ENCODE measurements at places on chromosomes 4 and X. TPM values are rescaled to one million over a fixed set of nuclear protein-coding genes. Genes with fewer than 3 reads are reported as not detected.

DNA sequence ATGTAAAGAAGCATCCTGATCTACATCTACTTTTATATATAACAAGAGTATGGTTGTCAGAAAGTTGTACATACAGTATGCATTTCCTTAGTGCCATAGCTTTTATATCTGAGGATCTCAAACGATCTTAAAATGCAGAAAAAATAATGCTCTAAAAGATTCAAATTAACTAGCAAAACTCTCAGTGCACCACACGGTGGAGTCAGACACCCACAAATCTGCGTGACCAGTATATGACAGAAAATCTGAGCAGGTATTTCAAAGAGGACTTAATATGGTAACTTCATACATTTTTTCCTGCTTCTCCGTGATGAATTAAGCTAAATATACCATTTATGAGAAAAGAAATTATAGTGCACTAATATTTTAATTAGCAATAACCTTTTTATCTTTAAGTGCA is 803.0 kb downstream of the DMD start:
- DNase-seq, result no peak

GRCh38 chr4:30716681-30717207 is 3.4 kb upstream of the PCDH7 start:
- DNase-seq, result no peak

DNA sequence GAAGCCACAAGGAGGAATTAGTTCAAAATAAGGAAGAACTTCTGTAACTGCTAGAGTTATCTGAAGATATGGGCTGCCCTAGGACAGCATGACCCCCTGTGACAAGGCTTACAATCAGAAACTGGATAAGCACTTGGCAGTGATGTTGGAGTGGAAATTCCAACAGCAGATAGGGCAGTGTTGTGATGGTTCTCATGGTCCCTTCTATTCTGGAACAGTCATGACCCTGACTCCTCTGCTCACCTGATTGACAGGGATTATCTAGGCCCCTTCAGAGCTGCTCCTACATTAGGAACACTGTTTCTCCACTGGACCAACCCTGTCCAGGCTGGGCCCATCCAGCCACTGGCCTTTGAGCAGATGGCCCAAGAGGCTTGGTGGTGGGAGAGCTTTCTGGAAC is 17.9 kb downstream of the NALF2 start:
- no peak for DNase-seq

DNA sequence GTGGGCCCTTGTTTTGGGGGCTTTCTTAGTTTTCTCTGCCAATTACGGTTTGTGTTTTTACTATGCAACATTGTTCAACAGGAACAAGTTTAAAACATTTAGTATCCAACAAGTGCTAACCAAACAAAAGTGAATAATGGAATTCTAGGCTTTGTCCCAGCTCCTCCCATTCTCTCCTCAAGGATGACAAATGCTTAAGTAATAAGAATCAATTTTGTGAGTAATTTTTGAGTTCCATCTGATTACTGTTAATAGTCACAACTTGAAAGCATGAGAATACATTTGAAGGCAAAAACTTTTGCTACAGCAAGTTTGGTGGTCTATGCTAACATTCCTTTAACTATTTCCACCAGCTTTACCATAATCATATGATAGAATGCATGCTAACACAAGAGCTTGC is 78.1 kb upstream of the HPGD start:
- no peak for DNase-seq

DNA sequence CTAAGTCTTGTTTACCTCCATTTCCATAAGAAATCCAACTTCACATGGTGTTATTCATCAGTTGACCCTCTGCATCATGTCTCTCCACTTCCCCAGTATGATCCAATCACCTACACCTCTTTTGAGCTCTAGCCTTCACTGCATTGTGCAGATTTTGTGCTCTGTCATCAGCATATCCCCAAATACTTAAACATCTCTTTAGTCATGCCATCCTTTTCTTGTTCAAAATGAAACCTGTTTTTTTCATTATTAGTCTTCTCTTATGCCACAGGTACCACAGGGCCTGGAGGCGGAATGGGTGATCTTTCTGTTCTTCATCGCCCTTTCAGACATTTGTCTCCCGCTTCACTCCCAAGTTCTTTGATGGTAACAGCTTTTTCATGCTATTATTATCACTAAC is 382.7 kb upstream of the GALNTL6 start:
- DNase-seq, result no peak

DNA sequence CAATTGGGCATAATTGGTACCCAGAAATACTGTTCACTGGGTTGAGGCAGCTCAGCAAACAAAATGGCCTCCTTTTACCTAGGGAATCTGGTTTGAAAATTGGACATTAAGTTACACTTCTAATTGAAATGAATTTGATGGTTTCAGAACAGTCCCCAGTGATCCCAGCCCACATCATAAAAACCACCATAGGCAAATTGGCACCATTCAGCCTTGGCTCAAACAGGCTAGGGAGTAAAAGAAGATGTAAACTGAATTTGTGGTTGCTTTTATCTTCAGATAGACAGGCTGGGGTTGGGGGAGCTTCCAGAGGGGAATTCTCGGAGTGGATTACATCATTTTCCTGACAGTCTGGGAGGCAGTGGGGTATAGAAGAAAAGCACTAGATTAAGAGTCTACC is 576.5 kb downstream of the MID1IP1 start:
- no peak for DNase-seq

DNA sequence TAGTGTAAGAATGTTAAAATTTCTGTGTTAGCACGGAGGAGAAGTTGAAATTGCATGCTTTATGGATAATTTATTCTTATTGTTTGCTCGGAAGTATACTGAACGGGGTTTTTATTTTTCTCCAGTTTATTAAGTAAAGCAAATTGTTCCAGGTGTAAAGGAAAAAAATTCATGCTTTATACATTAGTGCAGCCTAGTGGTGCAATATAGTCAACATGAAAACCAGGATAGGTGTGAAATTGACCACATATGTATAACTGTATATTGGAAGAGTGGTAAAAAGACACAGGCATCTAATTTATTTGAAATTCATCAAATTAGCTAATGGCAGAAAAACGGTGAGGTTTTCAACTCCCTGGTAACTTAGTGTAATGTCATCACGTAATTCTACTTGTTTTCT is 959 bp downstream of the BRS3 start:
- DNase-seq, result no peak

DNA sequence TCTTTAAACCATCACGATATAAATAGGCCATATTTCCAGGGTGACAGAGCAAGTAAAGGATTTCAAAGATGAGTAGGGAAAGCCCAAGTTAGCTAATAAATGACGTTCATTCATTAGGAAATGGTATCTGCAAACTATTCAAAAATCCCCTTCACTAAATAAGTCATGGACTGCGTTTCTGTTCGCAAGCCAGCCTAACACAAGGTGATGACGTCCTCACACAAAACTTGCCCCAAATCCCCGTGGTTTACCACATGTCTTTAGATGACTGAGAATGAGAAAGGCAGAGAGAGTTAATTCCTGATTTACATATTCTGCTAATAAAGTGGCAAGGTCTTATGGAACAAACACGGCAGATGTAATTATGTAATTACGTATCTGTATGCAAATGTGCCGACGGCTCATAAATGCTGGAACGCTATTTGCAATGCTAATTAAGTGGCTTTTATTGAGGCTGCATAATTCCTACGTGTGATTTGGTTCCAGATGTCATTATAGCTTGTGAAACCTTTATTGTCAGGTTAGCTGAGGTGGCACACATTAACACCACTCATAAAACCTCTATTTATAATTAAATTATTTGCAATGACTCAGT is 437.7 kb upstream of the FRG1 start:
- DNase-seq, result no peak

GRCh38 chrX:71910986-71911730 is 513 bp downstream of the NHSL2 start:
- no peak for DNase-seq

- DNase-seq, result no peak
Measured at GRCh38 chrX:10107483-10107882, 49.3 kb upstream of the CLCN4 start.

GRCh38 chr4:186617921-186618320 is 62.6 kb upstream of the MTNR1A start:
- no peak for DNase-seq

DNA sequence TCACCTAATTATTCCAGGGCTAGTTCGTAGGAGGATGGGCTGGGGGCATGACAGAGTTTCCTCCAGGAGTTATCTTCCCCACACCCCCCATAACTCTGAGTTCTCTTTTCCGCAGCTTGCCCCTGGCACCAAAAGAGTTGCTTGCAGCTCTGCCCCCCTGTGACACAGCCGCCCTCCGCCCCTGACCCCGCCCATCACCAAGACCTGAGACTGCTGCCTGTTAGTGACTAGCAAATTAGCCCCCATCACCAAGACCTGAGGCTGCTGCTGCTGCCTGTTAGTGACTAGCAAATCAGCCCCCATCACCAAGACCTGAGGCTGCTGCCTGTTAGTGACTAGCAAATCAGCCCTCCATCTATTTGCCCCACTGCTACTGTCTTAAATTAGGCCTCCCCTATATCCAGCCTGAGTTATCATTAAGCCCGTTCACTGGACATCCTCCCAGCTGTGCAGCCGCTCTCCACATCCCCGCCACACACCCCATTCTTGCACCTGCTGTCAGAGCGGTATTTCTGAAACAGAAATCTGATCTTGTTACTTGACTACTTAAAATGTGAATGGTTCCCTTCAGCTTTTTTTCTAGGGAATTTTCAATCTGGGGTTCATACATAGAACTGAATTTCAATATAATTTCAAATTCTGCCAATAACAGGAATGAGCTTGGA is 1.5 kb upstream of the PAPSS1 start:
- DNase-seq, result no peak

GRCh38 chr4:147509386-147509785 is 28.5 kb downstream of the EDNRA start:
- no peak for DNase-seq

- DNase-seq, result no peak
Measured at GRCh38 chr4:23091711-23092110, 399.0 kb downstream of the GBA3 start.

DNA sequence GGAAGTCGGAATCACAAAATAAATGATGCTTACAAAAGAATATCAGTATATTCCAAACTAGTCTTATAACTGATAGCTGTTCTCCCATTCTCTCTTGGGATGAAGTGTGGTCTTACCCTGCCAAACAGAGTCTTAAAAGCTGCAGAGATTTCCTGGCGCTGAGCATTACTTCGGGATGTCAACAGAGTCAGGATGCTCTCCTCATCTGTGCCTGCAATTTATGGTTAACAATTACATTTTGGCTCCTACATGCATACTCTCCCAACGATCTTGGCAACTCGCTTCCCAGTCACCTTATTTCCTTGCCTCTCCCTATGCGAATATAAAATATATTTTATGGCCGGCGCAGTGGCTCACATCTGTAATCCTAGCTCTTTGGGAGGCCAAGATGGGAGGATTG is 12.2 kb downstream of the ANXA5 start:
- DNase-seq, result no peak

Gene NR3C2
- polyA plus RNA-seq, result 20.0 TPM

Gene PASD1
- not detected for polyA plus RNA-seq

Gene FABP2
- 0.70 TPM for polyA plus RNA-seq

Gene CENPVL1
- polyA plus RNA-seq, result 0.25 TPM

Gene TLR2
- polyA plus RNA-seq, result 6.8 TPM

Gene FGFR3
- polyA plus RNA-seq, result 82.5 TPM

Gene DCAF8L2
- polyA plus RNA-seq, result not detected
